EH (cell line): ENCODE measurements at places on chromosomes 2 and 18.

DNA sequence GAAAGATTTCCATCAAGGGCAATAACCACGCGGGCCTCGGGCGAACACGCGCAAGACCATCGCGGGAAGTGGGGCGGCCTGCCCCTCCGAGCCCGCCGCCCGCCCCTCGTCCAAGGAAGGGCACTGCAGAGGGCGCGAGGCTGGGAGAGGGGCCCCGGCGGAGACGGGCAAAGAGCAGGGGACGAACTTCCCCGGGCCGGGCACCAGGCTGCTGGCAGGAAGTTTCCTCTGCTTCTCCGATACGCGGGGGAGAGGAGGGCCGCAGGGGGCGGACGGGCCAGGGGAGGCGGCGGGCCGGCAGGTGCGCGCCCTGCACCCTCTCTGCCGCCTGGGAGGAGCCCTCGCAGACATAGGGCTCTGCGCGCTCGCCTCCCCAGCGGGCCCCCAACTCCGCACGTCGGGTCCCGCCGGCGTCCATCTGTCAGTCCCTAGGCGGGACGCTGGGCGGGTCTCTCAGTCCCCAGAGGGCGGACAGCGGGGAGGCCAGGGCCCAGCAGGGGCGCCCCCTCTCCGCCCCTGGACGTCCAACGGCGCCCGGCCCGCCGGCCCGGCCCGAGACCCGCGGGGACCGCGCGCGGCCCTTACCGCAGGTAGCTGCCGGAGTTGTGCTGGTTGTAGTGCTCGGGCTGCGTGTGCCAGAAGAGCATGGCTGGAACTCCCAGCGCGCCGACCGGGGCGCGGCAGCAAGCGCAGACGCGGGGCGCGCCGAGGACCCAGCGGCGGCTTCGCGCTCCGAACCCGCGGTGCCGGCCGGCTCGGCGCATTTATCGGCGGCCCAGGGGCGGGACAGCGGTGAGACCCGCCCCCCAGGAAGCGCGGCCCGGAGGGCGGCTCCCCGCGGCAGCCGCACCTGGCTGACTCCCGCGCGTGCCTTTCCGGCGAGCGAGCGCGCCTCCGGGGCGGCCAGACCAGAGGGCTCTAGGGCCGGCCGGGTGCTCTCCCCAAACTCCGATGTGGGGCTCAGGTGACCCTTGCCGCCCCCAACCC, at the start of gene TFCP2L1:
Gene TFCP2L1 (minus strand): TSS at position 740 of the 987 bp plus-strand sequence. CDS start 93 bp downstream, at position 647.
- DNase-seq: no peak

DNA sequence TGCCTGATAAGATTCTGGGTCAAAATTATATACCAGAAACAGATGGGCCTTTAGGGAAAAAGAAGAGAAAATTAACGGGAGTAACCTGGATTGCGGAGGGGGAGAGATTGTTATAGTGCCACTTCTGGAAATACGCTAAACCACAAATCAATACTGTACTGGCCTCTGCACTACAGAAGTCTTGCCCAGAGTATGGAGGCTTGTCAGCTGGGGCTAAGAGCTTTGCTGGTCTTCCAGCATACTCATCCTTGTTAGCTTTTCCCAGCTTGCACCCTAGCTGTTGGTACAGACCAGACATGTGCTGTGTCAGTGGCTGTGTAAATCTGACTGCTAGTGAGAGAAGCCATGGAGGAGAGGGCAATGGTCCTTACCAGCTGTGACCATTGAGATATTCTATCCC, 8.9 kb downstream of the AGBL5 start:
- no peak for DNase-seq

DNA sequence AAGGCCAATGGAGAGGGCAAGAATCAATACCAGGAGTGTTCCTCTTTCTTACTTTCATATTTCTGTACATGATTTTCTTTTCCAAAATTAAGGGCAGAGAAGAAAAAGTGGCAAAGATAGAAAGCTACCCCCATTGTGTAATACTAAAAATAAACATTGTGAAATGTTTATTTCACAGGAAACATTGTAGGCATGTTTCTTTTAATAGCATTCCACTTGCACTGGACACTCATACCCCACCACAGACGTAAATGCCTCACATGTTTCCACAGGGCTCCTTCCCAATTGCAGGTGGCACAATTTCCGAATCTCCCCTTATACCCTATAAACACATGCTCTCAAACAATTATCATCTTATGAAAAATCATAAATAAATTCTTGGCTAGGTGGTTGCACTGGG, 645.1 kb upstream of the SETBP1 start:
- no peak for DNase-seq

DNA sequence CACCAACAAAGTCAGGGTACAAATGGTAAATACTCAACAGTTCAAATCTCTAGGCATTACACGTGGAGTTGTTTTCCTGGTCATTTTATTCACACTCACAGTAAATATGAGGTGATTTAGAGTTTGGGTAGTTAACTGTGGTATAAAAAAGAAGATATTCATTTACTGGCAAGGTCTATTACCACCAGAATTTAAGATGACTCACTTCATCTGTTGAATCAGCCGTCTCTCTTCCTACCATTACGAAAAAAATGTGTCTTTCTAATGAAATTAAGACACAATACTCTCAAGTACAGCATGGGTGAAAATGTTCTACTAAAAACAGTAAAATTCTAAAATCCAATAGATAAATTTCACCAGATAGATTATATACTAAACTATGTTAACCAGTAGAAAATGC, 21.0 kb upstream of the GPR75 start:
- peak; percentile 78 for DNase-seq

GRCh38 chr2:107334306-107334705, 448.3 kb upstream of the ST6GAL2 start:
- no peak for DNase-seq

DNA sequence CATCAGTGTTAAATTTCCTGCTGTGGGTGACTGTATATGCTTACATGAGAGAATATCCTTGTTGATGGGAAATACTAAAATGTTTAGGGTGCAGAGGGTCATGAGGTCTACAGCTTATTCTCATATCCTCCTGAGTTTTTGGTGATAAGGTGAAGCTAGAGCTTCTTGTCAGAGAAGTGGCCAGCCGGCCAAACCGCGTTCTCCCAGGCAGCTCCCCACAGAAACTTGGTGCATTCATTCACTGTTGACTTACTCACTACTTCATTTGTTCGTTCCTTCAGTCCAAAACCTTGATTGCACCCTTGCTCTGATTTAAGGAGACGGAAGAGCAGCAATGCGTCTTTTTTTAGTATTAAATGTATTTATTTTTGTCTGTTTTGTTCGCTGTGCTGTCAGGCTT, 8.7 kb downstream of the SNED1 start:
- no peak for DNase-seq

DNA sequence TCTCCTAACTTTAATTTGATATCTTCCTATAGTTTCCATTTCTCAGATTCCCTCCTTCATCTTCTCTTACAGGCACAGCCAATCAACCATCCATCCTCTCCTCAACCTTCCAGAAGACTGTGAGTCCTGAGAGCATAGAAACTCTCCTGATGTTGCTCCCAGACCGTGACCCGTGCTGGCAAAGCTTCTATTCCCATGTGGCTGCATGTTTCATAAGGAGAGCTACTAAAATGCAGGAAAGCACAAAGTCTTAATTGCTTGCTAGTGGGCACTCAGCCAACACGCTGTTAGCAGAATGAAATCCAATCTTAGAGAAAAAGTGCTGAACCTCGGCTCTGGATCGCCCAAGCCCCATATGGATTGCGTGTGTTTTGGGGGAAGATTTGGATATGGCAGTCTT, 1244.7 kb upstream of the ZEB2 start:
- DNase-seq: peak; percentile 49

GRCh38 chr18:37188016-37188791, 359.3 kb downstream of the KIAA1328 start:
- DNase-seq: peak; percentile 4

GRCh38 chr18:11522992-11523391, 86.4 kb upstream of the SLC35G4 start:
- no peak for DNase-seq

DNA sequence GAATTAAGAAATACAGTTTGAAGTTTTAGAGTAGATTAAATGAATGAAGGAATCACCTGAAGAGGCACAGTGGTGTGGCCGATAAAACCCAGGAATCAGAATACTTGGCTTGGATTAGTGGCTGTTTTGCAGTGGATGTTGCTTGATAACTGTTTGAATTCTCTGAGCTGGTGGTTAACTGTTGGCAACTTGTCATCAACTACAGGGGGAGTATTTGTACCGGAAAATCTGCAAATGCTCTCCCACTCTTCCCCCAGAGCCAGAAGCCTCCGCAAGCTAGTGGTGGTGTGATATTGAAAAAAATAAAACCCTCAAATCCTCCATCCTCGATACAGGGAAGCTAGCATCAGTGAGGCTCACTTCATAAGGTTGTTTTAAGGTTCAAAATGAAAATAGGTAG, 326.7 kb downstream of the DPP10 start:
- no peak for DNase-seq

DNA sequence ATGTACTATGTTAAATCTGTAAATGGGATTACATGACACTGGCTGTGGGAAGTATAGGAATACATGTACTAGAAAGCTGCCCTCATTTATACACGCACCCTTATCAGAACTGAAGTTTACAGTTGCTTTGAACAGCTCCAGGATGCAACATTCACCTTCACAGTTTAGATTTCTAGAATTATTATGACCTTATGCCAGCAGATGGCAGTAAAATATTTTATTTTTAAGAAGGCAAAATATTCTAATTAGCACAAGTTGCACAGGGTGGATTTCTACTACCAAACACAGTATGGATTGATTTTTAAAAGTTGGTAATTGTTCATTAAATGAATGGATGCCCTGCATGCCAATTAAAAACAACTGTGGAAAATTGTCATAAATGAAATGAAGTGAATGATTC, 670.4 kb downstream of the KCNJ3 start:
- DNase-seq: peak; percentile 1

GRCh38 chr2:191951832-191952231, 104.9 kb upstream of the CAVIN2 start:
- DNase-seq: no peak

GRCh38 chr2:126704434-126705160, 48.6 kb downstream of the GYPC start:
- peak; percentile 27 for DNase-seq

DNA sequence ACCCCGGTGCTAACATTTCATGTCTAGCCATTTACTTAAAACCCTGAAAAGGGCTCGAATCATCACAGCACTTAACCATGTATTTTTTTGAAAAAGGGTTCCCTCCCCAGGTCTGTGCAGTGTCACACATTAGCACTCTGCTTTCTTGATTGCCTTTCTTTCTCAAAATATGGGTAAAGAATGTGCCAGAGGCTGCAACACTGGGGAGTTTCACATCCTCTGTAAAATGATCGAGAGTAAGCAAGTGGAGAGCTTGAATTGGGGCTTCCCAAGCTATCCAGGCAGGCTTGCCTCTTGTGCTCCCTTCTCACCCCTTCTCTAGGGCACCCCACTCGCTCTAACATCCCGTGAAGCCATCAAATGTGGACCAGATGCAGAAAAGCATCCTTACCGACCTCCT, 177.0 kb upstream of the CCDC68 start:
- DNase-seq: peak; percentile 13

DNA sequence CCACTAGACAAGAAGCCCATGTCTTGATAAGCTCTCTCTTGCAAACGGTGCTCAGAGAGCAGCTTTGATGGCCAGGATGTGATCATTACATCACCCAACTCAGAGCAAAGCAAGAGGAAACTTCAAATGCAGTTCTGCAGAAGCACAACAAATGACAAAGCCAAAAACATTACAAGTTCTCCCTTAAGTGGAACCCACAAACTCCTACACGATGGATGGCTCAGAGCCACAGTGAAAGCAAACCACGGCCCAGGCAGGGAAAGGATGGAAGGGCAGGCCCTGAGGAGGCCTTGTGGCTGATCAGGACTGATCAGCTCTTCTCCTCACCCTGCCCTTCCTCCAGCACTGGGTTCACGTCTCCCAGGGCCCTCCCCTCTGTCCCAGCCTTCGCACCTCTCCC, 326.4 kb downstream of the EIPR1 start:
- DNase-seq: no peak

- DNase-seq: peak; percentile 83
These were observed 146.3 kb downstream of the CELF4 start for GRCh38 chr18:37419315-37419714.

GRCh38 chr2:102664471-102664909, 45.1 kb downstream of the SLC9A2 start:
- no peak for DNase-seq

GRCh38 chr2:219010873-219011272, 17.7 kb upstream of the CRYBA2 start:
- DNase-seq: no peak

- no peak for DNase-seq
These were observed 163.1 kb downstream of the MIB1 start for GRCh38 chr18:21903709-21904108.

DNA sequence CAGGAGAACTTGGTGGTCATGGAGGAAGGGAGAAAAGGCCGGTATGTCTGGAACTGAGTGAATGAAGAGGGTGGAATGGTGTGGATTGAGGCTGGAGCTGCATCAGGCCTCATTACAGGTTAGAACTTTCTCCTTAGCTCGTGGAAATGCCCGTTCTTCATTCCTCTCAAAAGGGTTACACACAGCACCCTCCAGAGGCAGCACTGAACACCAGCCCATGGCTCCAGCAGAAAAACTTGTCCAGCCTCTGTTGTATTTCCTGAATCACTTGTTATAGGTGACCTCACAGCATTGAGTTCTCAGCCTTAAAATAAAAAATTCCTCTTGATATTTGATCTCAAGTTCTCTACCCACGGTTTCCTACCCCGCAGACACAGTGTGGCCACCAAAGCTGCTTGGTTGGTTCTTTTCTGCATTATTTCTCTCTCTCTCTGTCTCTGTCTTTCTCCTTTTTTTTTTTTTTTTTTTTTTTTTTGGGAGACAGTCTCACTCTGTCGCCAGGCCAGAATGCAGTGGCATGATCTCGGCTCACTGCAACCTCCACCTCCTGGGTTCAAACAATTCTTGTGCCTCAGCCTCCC, 89.6 kb downstream of the ITGB1BP1 start:
- DNase-seq: peak; percentile 82

- DNase-seq: no peak
These were observed 37.1 kb downstream of the ANKRD44 start for GRCh38 chr2:197273485-197273884.

- DNase-seq: peak; percentile 60
These were observed 1.1 kb downstream of the SH3RF3 start for GRCh38 chr2:109129921-109130722.

GRCh38 chr2:17355608-17356329, 162.5 kb downstream of the RAD51AP2 start:
- no peak for DNase-seq

- peak; percentile 63 for DNase-seq
These were observed 232.6 kb downstream of the EN1 start for GRCh38 chr2:118614841-118615271.

DNA sequence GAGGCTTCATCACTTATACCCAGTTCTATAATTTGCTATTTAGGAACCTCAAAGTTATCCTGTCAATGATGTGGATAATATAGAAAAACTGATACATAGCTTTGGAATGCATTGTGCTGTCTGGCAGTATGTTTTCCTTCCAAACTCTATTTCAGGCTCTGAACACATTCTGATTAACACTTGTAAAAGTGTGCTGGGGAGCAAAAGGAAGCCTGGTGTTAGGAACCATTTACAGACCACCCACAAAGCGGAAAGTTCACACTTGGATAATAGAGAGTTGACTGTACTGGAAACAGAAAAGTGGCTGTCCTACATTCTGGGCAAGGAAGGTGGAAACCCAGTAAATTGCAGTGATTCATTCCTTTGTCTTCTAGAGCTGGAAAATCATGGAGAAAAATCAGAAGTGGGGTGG, 114.5 kb upstream of the ZFP36L2 start:
- DNase-seq: peak; percentile 85

- no peak for DNase-seq
These were observed 891.6 kb upstream of the CRIM1 start for GRCh38 chr2:35463805-35464596.

- DNase-seq: no peak
These were observed 99.7 kb downstream of the HDAC4 start for GRCh38 chr2:239300871-239301735.
